ENCODE measurements at places on chromosomes 6 and 20.

- no peak for DNase-seq
Observed at GRCh38 chr20:2349801-2350200, 30.9 kb upstream of the TGM6 start.

GRCh38 chr6:22284666-22285065 lies 12.2 kb downstream of the PRL start:
- DNase-seq = no peak

DNA sequence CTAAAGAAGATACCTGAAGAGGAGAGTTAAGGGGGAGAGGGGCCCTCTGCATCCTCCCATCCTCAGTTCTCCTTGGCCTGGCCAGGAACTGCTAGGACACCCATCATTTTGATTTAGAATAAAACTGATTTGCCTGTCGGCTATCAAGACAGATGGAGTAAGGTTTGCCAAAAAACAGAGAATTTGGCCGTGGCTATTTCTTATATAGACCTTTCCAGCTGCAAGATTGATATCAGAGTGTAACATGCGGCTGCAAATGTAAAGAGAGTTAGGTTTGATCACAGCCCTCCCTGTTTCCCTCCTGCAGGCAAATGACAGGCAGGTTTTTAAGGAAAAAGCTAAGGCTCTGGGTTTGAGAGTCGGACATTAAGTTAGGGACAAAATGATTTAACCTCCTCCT lies 226.6 kb upstream of the TAB2 start:
- DNase-seq = no peak

GRCh38 chr6:34301408-34301807 lies 52.6 kb upstream of the SMIM29 start:
- DNase-seq = no peak

DNA sequence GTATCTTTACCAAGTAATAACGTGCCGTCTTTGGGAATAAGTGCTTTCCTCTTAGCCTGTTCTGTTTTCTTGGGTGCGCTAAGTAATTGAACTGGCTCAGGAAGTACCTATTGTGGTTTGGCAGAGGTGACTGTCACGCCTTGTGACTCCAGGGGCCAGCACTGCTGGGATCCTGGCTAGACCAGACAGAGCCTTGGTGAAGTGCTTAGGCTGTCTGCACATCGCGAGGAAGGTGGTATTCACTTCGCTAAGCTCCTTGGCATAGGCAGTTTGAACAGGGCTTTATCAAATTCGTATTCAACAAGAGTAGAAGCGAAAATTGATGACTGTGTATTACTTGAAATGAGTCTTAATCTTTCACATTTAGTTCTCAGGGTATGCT lies 17.6 kb downstream of the PRDM1 start:
- no peak for DNase-seq

DNA sequence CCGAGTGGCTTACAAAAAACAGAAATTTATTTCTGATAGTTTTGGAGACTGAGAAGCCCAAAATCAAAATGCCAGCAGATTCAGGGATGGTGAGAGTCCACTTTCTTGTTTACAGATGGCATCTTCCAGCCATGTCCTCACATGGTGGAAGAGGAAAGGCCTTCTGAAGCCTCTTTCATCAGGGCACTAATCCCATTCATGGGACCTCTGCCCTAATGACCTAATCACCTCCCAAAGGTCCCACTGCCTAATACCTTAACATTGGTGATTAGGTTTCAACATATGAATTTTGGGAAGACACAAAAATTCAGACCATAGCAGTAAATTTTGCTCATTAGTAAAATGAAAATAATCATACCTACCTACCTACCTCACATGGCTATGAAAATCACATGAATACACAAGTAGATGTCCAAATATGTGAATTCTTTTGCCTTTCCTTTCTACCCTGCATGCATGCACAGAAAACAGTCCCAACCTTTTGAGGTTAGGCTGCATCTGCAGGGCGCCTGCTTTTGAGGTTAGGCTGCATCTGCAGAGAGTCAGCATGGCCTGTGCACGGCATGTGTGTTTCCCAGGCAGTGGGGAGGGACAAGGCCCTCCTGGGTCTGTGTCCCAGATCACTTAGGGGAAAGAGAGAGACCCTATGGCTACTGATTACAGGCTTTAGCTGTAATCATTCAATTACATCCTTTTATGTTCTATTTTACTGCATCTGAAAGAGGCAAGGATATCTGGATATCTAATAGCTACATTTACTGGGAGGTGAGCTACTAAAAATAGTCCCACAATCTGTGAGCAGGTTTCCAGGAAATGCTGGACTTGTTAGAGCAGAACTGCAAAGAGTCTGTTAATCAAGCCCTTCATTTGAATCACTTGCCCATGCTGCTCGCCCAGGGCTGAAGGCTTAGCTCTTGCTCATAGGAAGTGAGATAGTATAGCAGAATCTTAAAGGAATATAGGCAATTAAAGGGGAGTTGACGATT lies 497.7 kb upstream of the MARCKS start:
- DNase-seq = peak; percentile 42
